RPMI7951 (cell line): ENCODE measurements at places on chromosomes 11 and 22.

DNA sequence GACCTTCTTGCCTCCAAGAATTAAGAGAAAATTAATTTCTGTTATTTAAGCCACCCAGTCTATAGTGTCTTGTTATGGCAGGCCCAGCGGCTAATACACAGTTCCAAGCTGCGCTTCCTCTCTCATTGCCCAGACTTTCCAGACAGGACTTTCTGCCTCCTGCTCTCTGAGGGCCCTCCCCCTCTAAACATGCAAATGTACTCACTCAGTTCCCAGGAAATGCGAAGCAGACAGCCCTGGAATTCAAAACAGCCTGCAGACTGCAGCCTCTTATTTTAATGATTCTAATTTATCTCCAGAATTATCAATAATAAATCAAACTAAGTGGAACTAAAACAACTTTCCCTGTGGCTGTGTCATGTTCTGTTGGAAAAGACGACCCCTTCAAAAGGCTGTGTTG lies 115.5 kb upstream of the ISX start:
- no peak for DNase-seq

- DNase-seq = no peak
Observed at GRCh38 chr11:11605821-11606450, 15.9 kb downstream of the GALNT18 start.

DNA sequence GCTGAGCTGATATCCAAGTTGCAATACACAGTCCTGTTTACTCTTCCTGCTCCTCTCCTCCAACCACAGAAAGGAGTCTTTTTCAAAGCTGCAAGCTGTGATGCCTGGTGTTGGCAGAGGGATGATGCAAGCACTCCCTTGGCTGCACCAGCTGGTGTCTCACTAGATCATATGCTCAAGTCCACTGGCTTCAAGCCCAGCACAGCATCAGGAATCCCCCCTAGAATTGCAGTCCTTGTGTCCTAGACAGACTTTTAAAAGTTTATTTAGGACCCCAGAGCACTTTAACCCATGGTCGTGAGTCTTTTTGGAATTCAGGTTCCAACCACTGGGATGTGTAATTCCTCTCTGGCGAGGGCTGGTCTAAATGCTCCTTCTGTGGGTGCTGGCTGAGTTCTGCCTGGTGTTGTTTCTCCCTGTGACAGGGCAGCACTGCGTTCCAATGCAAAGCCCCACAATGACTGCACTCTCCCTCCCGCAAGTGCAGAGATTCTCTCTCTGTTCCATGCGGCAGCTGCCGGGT lies 1.9 kb upstream of the HEPN1 start:
- peak; percentile 72 for DNase-seq

GRCh38 chr11:101346591-101346990 lies 217.0 kb upstream of the PGR start:
- DNase-seq = peak; percentile 18

DNA sequence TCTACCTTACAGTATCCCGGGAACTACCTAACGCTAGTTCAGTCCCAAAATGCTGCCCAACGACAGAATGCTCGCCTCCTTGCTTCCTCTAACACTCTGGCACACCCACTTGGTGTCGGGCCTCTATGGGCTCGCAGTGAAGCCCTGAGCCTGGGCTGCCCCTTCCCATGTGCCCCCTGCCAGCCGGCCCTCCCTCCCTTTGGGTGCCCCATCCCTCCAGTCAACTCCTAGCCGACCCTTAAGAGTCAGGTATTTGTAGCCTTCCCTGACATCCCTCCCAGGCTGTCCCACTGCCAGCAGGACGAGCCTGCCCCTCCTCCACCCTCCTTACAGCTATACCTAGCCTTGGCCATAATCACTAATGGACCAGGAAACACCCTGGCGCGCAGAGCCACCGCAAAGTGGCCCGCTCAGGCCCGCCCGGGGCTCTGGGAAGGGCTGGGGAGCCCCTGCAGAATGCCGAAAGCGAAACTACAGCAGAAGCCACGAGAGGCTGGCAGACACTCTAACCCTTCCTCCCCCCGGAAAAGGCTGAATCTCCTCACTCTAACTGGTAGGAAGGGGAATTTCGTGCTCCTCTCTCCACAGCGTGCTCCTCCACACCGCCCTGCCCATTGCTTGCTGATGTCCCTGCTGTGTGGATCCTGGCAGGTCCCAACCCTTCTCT lies 8.2 kb downstream of the CBX7 start:
- DNase-seq = peak; percentile 80
